ENCODE measurements at places on chromosomes 6 and 20.

GRCh38 chr20:13338999-13339411 lies 117.9 kb downstream of the ISM1 start:
- no peak for DNase-seq

- no peak for DNase-seq
These were observed 296.2 kb downstream of the GRIK2 start for GRCh38 chr6:101689695-101690094.

DNA sequence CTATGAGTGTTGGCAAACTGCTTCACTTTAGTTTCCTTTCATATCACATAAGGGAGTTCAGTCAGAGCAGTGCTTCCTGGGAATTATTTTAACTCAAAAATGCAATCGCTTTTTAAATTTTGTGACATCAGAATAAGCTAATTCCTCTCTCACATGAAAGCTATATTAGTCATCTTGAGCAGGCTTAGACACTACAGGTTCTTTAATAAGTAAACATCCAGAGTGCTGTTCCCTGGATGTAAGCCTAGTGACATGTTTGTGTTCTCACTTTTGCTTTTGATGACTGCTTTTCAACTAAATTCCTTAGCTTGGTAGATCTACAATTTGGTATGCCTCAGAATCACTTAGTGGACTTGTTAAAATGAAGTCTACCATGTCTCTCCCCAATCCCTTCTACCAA lies 252.7 kb upstream of the POU3F2 start:
- DNase-seq, result no peak

- DNase-seq, result no peak
These were observed 71.6 kb downstream of the GPX5 start for GRCh38 chr6:28597217-28597835.

- no peak for DNase-seq
These were observed 4.0 kb upstream of the NNAT start for GRCh38 chr20:37516811-37517750.

DNA sequence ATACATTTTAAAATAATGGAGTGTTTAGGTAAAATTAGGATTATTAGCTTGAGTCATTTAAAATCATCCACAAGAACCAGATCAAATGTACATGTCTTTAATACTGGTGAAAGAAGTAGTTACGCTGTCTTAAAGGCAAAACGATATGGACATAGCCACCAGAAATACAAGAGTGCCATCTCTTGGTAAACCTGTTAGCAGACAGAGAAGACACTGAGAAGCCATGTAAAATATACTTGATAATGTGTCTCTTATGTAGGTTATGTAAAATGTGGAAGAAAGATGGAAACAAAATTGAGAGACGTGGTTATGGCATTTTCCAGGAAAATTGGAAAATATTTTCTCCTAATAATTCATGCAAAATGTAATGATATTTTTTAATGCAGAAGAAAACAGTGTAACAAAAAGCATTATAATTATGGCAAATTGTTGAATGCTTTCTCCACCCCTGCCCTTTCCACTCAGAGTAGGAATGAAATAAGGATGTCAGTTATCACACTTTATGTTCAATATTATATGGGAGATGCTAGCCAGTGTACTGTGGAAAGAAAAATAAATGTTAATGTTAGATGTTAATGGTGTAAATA lies 12.2 kb upstream of the SLC17A2 start:
- DNase-seq, result no peak

DNA sequence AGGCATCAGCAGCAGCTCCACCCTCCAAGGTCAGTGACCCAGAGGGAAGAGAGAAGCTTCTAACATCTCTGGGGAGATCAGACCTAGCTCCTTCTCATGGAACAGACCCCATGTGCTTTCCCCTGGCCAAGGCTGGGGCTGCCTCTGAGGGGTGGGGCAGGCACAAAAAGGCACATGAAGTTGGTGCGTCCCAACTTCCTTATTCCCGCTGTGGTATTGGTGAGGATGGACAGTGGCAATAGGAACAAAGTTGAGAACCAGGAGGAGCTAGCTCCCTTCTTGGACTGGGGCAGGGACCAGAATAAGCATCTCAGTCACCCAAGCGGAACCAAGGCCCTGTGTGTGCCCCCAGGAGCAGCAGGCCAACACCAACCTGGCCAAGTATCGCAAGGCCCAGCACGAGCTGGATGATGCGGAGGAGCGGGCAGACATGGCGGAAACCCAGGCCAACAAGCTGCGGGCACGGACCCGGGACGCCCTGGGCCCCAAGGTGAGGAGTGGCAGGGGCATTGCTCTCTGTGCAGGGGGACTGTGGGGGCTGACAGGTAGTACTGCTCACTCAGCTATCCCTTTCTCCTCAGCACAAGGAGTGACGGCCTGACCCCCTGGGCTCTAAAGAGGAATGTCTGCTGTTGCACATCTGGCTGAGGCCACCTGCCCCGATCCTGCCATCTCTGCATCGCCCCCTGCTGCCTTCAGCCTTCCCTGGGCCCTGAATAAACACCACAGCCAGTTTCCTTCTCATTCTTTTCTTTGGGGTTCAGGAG lies 46.1 kb downstream of the MYH7B start:
- DNase-seq, result no peak

GRCh38 chr6:8159966-8160365 lies 57.6 kb upstream of the EEF1E1 start:
- no peak for DNase-seq

GRCh38 chr20:18066421-18067333 lies 9.0 kb upstream of the OVOL2 start:
- no peak for DNase-seq

DNA sequence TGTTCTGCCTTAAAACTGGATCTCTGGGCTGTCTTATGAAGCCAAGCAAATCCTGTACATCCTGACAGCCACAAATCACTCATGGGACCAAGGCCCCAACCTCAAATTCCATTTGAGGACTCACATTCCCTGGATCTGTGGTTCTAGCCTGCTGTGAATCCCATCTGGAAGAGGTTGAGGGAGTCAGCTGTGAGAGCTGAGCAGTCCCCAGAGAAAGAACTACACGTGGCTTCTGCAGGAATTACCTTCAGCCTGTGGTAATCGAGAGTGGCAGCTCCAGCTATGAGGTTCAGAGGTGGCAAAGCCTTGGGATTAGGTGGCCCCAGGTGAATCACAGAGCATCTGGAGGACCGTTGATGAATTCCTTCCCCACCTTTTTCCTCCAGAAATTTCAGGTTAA lies 245.2 kb downstream of the SLC24A3 start:
- DNase-seq, result no peak

DNA sequence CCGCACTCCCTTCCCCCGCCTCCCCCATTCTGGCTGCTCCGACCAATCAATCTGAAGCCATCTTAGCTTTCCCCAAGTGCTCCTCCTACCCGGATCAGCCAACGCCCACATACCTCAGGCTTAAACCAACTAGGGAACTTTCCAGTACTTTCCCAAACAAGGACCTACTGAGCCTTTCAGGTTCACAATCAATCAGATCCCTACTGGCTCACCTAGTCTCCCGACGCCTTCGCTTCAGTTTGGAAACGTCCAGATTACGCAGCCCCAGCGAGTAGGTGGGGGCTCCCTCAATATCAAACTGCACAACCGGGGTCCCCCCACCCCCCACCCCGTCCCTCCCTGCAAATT lies 432 bp downstream of the HSPA1L start:
- DNase-seq, result peak; percentile 57

DNA sequence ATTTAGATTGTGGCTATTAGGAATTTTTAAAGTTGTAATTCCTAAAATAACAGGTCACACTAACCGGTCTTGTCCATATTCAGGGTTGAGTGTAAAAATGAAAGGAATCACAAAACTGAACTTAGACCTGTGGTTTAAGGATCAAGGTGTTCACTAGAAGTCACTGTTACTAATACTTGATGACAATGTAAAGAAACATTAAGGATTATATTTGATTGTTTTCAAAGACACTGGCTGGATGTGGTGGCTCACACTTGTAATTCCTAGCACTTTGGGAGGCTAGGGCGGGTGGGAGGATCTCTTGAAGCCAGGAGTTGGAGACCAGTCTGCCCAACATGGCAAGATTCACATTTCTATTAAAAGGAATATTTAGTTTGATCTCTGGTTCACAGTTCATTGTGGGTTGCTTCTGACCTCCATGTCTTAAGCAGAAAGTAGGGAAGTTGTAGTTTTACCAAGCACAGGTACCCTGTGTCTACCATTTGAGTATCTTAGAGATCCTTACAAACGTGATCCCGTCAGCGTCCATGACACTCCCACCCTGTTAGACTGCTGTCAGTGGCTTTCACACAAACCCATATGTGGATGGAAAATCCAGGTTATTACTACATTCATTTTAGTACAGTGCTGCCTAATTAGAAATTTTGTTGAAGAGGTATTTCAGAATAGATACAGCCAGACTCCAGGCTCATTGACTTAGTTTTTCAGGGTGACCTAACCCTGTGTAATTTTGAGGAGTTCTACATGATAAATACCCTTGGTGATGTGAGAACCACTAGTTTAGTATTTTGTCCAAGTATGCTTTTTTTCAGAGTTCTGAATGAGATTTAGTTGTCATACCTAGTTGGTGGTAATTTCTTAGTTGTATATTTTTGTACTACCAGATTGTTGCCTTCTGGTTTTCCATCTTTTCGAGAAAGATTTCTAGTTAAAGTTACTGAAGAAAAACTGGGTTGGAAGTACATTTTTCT lies 10.2 kb downstream of the SRSF3 start:
- DNase-seq, result no peak

DNA sequence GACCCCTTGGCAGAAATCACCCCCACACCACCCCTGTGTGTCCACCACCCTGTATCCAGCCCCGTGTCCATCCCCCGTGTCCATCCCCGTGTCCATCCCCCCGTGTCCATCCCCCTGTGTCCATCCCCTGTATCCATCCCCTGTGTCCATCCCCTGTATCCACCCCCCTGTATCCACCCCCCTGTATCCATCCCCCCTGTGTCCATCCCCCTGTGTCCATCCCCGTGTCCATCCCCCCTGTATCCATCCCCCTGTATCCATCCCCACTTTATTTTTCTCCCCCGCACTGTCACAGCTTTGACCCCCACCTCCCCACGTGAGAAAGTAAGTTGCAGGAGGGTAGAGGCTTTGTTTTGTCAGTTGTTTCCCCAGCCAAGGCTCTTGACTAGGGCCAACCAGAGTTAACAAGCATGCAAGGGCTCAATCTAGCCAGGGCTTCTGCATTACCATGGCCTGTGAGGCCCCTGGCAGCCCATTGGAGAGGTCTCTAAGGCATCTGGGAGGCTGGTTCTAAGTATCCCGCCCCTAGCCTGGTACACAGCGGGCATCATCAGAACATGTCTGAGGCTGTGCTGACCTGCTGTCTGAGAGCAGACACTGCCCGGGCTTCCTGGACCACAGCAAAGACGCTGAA lies 18.1 kb upstream of the SIRPA start:
- no peak for DNase-seq

- DNase-seq, result no peak
These were observed 192.0 kb downstream of the GRIK2 start for GRCh38 chr6:101585501-101585900.

DNA sequence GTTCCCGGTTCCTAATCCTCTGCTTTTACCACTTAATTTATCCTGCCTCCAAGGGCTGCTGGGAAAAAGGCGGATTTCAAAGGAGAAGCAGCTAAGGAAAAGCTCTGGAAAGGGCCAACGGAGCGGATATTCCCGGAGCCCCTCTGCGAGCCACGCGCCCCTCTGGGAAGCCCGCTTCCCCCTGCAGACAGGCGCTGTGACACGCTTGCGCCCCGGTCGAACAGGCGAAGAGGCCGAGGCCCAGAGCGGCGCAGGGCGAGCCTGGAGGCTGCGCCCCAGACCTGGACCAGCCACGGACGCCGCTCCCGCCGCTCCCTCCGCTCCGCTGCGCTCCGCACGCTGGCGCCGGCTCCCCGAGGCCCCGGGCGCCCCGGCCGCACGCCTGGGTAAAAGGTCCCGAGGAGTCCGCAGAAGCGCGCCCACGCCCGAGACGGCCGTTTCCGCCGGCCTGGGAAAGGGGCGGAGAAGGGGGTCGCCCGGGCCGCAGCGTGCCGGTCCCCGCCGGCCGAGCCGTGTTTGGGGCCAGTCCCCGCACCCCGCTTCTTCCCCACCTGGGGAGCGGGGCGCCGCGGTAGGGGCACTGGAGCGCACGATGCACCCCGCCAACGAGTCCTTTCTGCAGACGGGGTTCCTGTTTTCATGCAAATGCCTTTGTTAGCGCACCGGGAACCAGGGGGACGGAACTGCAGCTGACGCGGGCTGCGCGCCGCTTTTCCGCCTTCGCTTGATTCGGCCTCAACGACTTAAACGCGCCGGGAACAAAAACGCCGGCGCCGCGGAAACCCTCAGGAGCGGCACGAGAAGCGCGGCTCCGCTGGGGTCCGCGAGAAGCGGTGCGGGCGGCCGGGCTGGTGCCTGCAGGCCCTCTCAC lies 91.9 kb upstream of the SIRPA start:
- DNase-seq, result no peak

DNA sequence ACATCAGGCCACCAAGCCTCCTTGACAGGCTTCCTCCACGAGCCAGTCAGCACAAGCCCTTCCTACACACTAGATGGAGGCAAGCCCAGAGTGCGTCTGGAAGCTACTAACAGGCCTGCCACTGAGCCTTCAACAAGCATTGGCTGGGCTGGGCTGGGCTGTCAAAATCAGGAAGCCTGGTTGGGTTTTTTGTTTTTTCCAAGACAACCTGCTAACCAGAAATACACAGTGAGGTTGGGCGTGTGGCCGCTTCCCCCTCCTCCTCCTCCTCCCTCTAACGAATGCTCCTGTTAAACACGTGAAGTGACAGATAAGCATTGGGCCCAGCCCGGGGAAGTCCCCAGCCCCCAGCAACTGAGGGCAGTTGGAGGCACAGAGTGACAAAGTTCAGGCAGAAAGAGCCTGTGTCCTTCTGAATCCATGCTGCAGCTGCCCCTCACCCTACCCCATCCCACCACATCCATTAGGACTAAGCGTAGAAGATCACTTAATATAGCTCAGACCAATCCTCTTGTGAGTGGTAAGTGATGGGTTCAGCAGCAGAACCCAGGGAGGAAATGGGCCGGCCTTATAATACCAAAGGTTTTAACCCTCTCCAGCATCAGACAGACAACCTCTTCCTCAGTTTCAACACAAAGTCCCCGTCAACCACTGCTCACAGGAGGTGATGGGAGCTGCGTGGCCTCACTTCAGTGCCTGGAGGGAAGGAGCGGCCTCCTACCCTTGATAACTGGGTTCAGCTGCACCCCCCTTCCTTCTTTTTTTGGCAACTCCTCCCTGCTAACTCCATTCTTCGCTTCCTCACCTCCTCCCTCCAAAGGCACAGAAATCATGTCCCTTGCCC lies 1.1 kb downstream of the NFATC2 start:
- DNase-seq, result peak; percentile 69

DNA sequence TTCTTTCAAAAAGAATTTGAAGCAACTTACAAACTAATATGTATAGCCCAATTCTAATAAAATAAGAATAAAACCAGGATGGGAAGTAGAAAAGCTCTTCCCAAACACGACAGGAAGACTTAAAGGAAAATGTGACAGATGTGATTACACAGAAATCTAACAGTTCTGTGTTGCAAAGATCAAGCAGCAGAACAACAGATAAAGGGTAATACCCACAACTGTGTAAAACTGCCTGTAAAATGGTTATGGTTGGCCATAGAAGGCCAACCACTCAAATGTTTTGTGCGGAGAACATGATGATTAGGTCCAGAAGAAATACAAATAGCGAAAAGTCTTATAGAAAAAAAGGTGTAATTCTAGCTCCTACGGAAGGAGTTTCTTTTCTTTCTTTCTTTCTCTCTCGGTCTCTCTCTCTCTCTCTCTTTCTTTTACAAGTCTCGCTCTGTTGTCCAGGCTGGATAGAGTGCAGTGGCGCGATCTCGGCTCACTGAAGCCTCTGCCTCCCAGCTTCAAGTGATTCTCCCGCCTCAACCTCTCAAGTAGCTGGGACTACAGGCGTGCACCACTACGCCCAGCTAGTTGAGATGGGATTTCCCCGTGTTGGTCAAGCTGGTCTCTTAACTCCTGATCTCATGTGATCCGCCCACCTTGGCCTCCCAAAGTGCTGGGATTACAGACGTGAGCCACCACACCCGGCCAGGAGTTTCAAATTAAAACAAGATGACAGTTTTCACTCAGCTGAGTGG lies 128.5 kb downstream of the QRSL1 start:
- DNase-seq, result no peak
